ENCODE measurements at places on chromosomes 6 and 20.
A peak's percentile ranks its signal among the peaks of the same experiment; 100 is the strongest.

- DNase-seq: peak; percentile 60
Observed at GRCh38 chr20:4814696-4815252, 93.1 kb downstream of the PRND start.

- DNase-seq: no peak
Observed at GRCh38 chr6:25197111-25197510, 82.1 kb upstream of the CARMIL1 start.

DNA sequence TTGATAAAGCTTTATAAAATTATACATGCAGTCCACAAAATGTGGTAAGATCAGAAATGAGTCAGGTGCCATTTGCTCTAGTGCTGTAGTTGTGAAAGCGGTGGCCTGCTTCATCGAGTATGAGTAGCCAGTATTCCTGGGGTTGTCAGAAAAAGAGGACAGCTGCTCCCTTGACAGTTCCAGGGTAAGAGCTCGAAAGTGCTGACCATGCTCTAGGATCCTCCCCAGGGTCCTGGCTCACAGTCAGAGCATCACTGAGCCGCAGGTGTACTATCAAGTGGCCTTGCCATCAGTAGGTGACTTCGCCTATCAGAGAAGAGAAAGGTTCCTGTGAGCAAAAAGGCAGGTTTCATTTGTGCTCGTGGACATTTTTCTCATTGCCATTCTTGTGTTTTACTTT lies 3.6 kb downstream of the BTBD3 start:
- no peak for DNase-seq

DNA sequence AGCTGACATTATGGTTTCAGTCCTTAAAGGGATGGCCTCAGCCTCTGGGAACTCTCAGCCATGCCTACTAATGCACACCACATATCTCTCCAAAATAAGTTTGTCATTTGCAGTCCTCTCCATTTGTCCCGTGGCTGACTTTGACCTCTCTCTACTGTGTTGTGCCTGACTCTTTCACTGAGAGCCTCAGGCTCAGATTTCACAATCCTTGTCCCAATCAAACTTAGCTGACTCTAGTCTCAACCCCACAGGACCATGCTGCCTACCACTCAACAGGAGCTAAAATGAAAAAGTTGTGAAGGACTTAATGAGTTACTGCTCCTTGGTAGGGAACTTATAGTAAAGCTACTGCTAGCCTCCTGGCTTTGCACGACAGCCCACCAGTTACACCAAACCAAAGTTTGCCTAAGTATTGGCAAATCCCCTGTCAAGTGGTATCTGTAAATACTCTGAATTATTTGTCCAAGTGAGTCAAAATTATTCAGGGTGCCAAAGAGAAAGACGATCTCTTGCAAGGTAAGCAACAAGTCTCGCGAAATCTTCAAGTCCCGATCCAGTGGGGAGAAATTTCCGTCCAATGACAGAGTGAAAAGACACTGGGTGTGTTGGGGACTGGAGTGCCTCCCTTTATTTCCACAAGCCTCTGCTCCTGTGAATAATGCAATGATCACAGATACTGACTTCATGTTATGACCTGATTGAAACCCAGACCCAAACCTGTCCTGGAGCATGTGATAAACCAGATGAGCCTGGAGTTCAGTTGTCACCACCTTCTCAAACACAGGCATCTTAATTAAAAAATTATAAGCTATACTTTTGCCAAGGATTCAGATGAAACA lies 124.4 kb upstream of the FOXQ1 start:
- no peak for DNase-seq

GRCh38 chr6:16092140-16092539 lies 36.7 kb upstream of the MYLIP start:
- DNase-seq: no peak

GRCh38 chr20:25274891-25275812 lies 27.3 kb downstream of the PYGB start:
- DNase-seq: no peak

DNA sequence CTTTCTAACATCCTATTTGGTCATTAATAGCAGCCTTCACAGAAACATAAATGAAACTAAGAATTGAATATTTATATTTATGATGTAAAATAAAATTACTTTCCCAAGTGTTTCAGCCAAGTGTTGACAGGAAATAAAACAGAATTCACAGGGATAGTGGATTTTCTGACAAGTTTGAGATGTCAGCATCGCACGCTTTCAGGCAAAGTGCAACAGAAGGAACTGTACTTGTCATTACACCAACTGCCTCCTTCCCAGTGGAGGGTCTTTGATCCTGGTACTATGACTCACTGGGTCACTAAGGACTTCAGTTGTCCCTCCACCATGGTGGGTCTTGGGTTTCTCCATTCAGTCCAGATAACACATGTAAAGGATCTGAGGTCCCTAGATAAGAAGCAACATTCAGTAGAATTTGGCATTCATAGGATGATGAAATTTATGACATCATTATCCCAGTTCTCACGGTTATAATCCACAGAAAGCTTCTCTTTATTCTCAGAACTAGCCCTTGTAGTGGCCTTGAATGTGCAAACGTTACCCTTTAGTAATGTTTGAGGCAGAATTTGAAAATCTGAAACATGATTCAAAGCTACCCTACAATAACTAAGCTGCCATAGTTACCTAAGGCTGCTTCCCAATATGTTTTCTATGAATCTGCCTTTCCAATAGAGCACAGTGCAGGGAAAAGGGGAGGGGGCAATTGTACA lies 3.8 kb upstream of the TNFAIP3 start:
- DNase-seq: no peak

DNA sequence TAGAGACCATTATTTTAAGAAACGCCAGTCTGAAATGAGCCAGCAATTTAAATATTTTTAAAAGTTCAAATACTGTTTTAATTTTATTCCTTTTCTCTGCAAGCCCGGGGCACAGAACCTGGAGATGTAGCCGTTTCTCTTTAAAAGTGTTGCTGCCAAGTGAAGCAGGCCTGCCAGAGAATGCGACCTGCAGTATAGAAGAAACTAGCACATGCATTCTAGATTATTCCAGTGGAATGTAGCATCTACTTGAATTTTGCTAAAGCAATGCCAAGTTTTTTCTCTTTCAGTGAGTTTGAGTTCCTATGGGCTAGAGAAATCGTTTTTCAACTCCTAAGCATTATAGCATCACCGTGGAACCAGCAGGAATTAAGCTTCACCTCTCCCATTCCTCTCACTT lies 101.3 kb downstream of the QRSL1 start:
- no peak for DNase-seq
